Renal cortical epithelial cell (primary cell): ENCODE measurements at places on chromosomes 1 and 21.

GRCh38 chr1:40143891-40144575 lies 17.2 kb upstream of the RLF start:
- peak; percentile 68 for DNase-seq

DNA sequence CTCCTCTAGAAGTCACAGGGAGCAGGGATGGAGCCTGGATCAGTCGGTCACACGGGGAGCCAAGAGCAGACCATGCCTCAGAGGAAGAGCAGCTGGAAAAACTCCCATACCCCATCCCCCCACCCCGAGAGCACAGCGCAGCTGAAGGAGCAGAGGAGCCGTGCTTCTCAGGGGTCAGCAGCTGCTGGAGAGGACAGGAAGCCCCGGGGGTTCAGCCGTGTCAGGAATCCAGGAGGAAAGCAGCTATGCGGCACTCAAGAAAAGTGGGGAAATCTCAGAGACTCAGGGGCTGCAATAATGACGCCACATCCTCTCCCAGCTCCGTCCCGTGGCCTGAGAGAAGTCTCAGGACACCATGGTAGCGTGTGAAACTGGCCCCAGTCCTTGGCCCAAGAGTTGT lies 102.3 kb downstream of the NPHP4 start:
- DNase-seq: no peak

DNA sequence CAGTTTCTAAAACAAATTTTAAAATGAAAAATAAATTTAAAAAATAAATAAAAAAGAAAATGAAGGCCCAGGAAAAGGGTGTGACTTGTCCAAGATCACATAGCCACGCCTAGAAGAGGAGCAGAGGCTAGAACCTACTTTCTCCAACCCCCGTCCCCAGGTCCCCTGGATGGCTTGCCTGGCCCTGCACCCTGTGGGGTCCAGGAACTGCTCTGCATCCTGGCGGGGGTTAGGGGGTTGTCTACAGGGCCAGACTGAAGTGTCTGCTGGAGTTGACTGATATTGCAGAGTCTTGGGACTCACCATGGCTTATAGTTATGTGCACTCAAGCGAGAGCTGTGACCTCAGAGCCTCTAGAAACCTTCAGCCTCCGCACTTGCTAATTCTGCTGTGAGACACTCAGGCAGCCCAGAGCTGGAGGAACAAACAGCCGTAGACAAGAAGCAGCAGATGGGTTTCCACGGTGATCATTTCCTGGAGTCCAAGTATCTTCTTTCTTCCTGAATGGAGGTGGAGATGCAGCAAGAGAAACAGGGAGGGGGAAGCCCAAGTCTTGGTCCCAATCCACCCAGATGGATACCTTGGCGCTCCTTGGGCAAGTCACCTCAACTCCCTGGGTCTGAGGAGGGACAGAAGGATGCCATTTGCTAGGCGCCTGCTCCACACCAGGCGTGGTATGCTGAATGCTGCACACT lies 5.2 kb upstream of the EXTL1 start:
- DNase-seq: no peak

- DNase-seq: no peak
These were observed 77.9 kb downstream of the POFUT2 start for GRCh38 chr21:45209685-45210284.

DNA sequence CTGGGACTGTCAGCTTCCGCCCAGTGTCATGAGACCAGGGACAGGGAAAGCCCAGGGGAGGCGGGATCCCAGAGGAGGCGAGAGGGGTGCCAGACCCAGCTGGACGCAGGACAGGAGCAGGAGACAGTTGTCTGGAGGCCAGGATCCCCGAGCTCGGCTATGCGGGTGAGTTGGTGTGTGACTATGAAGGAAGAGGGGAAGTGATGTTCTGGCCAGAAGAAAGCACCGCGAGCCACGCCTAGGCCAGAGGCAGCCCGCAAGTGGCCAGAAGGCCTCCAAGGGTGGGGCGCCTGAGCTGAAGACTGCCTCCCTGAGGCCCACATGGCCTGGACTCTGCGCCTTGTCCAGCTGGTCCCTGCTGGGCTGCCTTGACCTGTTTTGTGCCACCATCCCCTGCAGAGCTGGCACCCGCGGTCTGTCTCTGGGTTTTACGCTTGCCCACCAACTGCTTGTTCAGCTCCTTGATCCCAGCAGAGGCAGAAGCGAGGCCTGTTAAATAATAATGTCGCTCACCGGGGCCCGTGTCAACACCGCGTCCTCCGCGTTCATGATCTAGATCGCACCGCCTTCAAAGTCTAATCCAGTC lies 85.2 kb upstream of the ACTL8 start:
- no peak for DNase-seq

- no peak for DNase-seq
These were observed 133.8 kb downstream of the PTPRC start for GRCh38 chr1:198772626-198773025.
